ENCODE measurements at places on chromosomes 12 and 14.

DNA sequence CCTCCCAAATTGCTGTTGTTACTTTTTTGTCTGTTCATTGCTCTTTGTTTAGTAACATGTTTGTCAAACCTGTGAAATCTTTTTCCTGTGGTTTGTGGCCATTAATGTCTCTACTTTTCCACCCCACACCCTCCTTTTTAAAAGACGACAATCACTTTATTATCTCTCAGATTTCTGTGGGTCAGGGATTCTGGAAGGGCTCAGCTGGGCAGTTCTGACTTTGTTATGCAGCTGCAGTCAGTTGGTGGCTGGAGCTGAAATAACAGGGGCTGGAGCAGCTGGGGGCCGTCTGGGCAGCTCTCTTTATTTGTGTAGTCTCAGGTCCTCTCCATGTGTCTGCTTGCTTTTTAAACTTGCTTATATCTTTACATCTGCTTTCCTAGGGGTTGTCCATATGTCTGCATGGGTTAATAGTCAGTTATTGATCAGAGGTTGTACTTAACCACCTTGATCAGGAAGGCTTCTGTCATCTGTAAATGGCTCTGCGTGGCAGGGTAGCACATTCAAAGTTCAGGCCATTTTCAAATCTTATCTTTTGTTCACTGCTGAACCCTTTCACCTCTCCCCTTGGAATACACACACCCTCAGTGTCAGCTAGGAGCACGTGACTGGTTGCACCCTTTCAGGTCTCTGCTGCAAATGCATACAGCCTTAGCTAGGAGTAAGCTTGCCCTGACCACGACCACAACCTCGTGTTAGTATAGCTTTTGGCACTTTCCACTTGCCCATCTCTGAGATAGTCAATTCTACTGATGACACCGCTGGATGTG is 27.9 kb downstream of the BORCS5 start:
- peak; percentile 80 for DNase-seq

- DNase-seq: no peak
These were observed 59.2 kb downstream of the PPFIBP1 start for GRCh38 chr12:27583057-27583797.

- peak; percentile 81 for DNase-seq
These were observed 2.5 kb downstream of the NUAK1 start for GRCh38 chr12:106136263-106136662.

- DNase-seq: no peak
These were observed 11.1 kb upstream of the PSEN1 start for GRCh38 chr14:73125169-73125588.

GRCh38 chr14:52117111-52117832 is 48.4 kb upstream of the NID2 start:
- no peak for DNase-seq

DNA sequence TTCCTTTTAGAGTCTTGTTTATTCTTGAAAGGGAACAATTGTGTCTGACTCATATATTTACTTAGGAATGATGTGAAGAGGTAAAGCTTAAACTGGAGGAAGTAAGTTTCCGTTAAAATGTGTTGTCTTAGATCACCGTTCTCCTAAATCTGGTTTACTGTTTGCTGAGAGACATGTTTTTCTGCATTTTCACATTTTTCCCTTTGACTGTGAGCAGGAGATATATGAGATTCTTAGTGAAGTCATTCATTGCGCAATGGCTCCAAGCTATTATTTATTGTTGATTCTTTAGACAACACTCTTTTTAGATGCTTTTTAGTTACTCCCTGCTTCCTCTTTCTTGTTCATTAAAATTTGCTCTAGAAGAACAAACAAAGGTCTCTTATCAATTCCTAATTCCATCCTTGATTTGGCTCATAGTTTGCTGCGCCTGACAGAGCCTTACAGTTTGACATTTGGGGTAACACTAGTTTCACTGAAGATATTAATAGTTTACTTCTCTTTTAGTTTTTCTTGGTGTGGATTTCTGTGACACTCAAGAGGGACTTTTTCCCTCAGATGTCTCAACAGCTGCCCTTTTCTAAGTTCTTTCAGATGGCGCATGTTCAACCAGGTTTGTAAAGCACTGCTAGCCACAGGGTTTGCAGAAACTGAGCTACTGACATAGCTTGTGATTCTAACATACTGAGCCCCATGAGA is 11.4 kb downstream of the CLECL1 start:
- DNase-seq: no peak

DNA sequence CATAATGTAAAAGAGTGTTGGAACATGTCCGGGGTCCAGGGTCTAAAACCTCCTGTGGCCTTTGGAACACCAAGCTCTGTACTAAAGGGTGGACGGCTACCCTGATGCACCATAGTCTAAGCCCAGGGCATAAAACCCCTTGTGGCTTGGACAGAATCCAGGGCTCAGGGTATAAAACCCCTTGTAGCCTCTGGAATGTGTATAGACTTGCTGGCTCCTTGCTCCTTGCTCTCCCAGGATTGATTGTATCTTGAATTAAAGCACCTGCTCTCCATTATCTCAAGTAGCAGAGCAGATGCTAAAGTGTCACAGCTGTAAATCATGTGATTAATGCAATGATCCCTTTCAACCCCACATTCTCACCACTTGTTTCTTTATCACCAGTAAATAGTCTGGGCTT is 556.5 kb downstream of the LRFN5 start:
- no peak for DNase-seq

- DNase-seq: no peak
These were observed 87.8 kb upstream of the RFLNA start for GRCh38 chr12:124207049-124207448.

DNA sequence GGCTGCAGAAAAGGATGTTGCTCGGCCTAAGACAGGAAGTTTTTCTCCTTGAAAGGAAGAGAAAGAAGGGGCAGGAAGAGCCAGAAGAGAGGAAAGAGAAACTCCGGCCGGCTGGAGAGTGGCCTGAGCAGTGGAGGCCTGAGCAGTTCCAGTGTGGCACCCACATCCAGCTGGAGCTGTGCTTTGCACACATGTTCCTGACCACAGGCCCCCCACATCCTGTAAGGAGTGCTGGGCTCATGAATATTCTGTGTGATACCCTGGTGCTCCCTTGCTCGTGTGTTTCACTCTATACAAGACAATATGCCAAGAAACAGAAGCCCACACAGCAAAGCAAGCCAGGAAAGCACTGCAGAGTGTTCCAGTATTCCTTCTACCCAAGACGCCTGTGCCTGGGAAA is 27.1 kb downstream of the POLE start:
- no peak for DNase-seq

GRCh38 chr12:58894040-58894439 is 26.3 kb downstream of the LRIG3 start:
- DNase-seq: no peak

DNA sequence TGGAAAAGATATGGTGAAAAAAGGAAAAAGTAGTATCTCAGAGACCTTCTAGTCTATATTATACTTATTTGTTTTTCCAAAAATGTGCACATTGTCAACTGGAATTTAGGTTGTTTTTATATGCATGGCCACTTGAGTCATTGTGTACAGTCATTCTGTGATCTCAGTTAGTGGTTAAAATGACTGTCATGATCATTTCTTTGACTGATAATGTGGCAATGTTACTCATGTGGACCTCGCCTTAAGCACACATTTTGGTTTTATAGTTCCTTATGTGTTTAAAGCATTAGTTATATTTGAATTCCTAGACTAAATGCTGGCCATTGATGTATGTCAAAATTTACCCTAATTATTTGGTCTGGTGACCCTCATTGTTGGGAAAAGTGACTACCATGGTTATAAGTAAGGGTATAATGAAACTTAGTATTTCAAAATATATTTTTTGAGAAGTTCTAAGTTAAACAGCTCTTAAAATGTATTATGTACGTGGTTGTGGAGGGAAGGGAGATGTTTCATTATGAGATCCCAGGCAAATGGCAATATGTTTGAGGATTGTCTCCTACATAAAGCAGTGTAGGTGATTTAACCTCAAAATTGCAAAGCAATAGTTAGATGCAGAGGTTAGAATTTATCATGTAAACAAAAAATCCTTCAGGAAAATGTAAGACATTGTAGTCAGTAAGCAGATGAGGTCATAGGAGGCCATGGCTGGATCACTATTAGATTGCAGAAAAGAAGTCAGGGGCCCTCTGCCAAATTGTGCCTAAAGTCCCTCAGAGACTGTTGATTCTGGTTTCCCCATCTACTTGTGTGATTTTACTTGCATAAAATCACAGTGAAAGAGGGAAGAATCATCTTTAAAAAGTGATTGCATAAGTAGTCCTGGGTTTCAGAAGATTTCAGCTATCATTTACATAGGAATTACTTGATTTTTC is 17.5 kb downstream of the PNMA1 start:
- DNase-seq: no peak

DNA sequence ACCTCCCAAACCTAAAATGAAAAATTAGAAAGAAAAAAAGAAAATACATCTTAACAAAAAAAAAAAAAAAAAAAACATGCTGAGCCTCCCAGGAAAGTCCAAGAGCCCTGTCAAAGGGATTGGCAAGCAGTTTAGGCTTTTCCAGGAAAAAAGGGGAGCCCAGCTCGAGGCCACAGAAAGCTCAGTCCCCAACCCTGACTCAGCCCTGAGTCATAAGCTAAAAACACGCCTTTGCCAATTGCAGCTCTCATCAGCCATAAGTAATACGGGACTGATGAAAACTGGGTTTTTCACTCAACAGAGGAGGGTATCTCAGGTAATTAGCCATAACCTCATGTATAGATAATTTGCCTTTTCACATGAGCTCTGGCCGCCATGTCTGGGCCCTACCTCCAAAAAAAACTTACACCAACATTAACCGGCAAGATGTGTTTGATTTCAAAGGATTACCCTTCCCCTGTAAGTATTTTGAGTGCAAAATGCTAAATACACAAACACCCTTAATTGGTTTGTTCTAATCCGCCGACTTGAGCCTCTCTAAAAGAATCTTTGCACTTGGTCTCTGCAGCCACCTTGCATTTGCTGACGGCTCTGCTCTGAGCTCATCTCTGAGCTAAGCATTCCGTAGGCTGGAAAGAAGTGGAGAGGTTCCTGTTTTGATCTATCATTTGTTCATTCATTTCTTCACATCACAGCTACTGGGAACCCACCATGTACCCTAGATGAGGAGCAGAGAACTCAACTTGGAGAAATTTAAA is 319.2 kb downstream of the BCL11B start:
- DNase-seq: peak; percentile 43

DNA sequence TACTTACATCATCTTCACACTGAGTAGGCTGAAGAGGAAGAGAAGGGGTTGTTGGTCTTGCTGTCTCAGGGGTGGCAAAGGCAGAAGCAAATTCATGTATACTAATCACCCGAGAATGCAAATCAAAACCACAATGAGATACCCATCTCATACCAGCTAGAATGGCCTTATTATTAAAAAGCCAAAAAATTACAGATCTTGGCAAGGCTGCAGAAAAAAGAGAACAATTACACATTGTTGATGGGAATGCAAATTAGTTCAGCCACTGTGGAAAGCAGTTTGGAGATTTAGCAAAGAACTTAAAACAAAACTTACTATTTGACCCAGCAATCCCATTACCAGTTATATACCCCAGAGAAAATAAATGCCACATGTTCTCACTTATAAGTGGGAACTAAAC is 154.9 kb downstream of the SEC23A start:
- no peak for DNase-seq

DNA sequence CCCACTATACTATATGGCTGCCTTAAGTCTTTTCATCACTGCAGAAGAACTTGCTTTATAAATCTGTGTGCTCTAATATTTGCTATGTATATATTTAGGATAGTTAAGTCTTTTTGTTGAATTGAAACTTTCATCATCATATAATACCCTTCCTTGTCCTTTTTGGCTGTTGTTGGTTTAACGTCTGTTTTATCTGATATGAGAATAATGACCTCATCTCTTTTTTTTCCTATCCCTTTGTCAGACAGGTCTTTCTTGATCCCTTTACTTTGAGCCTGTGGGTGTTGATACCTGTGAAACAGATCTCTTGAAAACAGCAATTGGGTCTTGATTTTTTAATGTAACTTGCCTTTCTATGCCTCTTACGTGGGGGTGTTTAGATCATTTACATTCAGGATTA is 316.3 kb downstream of the TMTC2 start:
- DNase-seq: no peak

DNA sequence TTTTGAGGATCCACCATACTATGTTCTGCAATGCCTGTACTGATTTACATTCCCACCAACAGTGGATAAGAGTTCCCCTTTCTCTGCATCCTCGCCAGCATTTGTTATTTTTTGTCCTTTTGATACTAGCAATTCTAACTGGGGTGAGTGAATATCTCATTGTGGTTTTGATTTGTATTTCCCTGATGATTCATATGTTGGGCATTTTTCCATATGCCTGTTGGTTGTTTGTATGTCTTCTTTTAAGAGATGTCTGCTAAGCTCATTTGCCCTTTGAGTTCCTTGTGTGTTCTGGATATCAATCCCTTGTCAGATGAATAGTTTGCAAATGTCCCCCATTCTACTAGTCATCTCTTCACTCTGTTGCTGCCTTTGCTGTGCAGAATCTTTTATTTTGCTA is 49.0 kb upstream of the MSRB3 start:
- DNase-seq: no peak

DNA sequence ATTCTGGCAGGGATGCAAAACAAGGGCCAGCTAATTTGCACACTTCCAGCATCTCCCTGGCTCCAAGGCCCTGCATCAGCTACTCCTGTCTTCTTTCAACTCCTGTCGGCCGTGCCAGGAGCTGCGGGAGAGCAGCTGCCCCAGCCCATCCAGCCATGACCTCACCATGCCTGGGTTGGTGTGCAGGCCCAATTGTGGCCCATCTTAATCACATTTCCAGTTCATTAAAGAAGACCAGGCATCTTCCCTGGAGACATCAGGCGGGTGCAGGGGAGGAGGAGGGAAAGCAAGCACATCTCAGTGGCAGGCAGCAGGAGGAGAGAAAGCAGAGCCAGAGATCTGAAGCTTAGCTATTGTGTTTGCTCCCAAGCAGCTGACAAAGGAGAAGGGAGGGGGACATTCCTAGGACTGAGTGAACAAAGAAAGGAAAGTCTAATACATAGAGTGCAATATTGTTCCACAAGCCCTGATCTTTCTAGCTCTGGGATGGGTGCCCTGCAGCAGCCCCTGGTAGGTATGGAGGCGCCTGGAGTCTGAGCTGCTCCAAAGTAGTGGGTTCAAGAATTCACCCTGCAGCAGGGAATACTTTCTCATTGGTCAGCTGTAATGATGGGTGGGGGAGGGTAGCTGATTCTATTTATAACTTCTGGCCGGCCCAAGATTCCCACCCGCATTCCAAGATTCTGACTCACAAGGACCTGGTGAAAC is 40.1 kb downstream of the VWF start:
- no peak for DNase-seq

DNA sequence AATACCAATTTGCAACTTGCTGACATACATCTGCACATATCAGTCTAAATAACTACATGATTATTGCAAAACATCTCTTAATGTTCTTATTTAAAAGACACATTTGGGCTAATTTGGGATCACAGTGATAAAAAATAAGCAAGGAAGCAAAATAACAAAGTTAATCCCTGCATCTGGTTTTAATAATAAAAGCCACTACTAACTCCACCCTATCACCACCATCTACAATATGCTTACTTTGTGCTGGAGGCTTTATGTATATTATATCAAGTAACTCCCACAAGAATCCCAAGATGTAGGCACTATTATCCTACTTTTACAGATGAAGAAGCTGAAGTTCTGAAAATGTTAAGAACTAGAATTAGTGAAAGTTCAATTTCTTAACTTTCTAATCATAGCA is 45.7 kb downstream of the TAOK3 start:
- no peak for DNase-seq
